Thoracic aorta (tissue), 2 donors: ENCODE measurements at places on chromosomes 6 and 20.

DNA sequence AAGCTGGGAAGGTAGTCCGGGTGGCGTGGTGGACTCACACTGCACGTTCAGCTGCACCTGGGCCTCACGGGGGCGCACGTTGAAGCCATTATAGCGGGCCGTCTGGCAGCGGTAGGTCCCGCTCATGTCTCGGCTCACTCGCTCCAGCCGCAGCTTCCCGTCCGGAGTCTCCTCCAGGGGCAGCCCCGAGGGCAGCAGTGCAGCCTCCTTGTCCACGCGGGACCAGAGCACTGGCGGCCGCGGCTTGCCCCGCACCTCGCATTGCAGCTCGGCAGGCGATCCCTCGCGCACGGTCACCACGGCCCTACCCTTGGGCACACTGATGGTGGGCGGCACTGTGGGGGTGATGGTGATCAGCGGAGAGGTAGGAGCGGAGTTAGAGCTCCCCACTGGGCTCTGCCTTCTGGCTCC, 47.6 kb downstream of the MDGA1 start:
- DNase-seq = no peak
- no peaks in the 10 kb centered on the region for H3K36me3 ChIP-seq
- H3K4me3 ChIP-seq = no peak overlapping the region
- H3K27me3 ChIP-seq = no peaks in the 10 kb centered on the region
- H3K4me1 ChIP-seq = peaks cover 7% of the 10 kb centered on the region
- H3K27ac ChIP-seq = no peak overlapping the region

DNA sequence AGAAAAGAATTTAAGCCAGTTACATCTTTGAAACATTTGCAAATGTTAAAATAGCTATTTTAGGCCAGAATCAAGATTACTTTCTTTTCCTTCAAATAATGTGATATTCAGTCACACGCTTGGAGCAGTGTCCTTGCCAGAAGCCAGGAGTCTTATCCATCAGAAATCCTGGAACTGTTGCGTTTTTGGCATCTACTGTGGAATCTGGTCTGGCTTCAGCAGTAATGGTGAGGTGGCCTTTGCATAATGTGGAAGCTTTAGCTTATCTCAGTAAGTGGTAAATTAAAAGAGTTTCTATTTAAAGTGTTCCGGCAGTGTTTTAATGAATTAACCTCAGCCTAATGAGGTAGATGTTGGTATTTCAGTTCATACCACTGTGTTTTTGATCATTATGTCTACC, 97.6 kb downstream of the FIG4 start:
- H3K4me1 ChIP-seq = peaks cover 4% of the 10 kb centered on the region
- no peak overlapping the region for H3K27ac ChIP-seq
- no peaks in the 10 kb centered on the region for H3K27me3 ChIP-seq
- H3K4me3 ChIP-seq = no peak overlapping the region
- no peak for DNase-seq
- peaks cover 10% of the 10 kb centered on the region for H3K36me3 ChIP-seq

DNA sequence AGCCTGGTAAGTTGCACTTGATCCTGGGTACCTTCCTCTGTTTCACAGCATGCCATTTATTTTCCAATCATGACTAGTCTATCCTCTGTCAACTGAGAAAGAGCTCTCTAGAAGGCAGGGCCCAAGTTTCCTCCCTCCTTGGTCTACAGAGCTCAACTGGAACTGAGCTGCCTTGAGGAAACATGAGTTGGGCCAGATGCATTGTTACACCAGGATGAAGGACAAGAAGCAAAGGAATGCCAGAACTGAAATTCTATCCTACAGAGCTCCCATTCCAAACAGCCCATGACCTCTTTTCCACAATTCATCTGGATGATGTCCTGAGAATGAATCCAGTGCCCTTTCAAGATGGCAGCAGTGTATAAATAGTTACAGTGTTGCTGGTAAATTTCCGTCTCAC, 66.7 kb upstream of the E2F3 start:
- H3K4me1 ChIP-seq = no peaks in the 10 kb centered on the region
- no peak overlapping the region for H3K4me3 ChIP-seq
- no peaks in the 10 kb centered on the region for H3K27me3 ChIP-seq
- no peak overlapping the region for H3K27ac ChIP-seq
- DNase-seq = no peak

DNA sequence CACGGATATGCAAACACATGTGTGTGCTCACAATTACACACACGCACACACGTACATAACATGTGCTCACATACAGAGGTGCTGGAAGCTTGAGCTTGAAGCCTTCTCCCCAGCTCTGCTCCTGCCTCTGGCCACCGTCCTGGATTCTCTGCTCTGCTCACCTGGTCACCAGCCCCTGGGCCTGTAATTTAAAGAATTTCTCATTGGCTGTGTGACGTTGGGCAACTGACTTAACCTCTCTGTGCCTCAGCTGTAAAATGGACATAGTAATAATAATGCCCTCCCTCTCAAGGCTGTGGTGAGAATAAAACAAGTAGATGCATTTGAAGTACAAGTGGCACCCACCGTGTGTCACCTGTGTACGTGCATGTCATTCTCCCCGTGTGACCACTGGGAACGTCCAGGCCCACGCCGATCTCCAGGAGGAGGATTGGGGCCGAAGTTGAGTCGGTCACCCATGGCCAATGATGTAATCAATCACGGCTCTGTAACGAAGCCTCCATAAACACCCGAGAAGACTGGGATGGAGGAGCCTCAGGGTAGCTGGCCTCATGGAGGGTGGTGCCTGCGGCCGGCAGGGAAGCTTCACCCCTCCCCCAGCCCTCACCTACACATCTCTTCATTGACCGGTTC, 160.9 kb upstream of the AFDN start:
- H3K4me3 ChIP-seq = no peak overlapping the region
- no peaks in the 10 kb centered on the region for H3K36me3 ChIP-seq
- no peak overlapping the region for H3K27ac ChIP-seq

- H3K4me3 ChIP-seq = no peak overlapping the region
- H3K36me3 ChIP-seq = no peaks in the 10 kb centered on the region
- H3K27ac ChIP-seq = no peak overlapping the region
- H3K4me1 ChIP-seq = no peaks in the 10 kb centered on the region
- no peaks in the 10 kb centered on the region for H3K27me3 ChIP-seq
Measured at GRCh38 chr6:82567621-82568020, 204.0 kb downstream of the TPBG start.

- no peak overlapping the region for H3K27ac ChIP-seq
- H3K4me1 ChIP-seq = peaks cover 11% of the 10 kb centered on the region
- DNase-seq = no peak
- H3K36me3 ChIP-seq = no peaks in the 10 kb centered on the region
- no peaks in the 10 kb centered on the region for H3K27me3 ChIP-seq
- no peak overlapping the region for H3K4me3 ChIP-seq
Measured at GRCh38 chr6:46356543-46356942, 134.7 kb downstream of the RCAN2 start.

DNA sequence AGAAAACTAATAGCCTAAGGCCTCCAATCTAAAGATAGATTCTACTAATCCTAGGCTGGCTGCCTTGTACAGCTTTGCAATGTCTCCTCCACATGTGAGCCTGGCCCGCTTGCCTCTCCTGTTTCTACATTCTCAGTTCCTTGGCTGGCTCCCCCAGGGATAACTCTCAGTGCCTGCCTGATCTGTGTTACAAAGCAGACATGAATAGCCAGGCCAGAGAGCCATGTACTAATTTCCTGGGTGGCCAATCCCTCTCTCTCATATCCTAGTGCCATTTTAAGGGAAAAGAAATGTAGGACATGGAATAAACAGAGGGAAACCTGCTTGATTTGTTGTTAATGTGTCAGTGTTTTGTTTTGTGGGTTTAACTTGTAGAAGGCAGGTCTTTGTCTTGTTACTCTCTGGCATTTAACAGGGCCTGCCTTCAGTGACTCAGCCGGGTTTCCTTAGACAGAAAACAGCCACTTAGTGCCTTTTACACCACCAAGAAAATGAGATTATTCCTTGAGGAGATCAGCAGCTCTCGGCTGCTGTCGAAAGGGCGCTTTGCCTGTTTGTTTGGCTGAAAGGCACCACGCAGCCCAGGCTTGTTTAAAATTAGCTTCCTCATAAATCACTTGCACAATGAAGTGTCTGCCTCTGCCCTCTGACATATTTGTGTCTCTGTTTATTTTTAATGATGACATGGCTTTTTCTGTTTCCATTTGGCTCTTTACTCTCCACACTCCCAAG, 702.7 kb downstream of the MAFB start:
- H3K4me1 ChIP-seq = peaks cover 20% of the 10 kb centered on the region
- H3K36me3 ChIP-seq = no peaks in the 10 kb centered on the region
- no peak for DNase-seq
- peak overlapping the region; percentile 22 for H3K4me3 ChIP-seq
- H3K27me3 ChIP-seq = no peaks in the 10 kb centered on the region

DNA sequence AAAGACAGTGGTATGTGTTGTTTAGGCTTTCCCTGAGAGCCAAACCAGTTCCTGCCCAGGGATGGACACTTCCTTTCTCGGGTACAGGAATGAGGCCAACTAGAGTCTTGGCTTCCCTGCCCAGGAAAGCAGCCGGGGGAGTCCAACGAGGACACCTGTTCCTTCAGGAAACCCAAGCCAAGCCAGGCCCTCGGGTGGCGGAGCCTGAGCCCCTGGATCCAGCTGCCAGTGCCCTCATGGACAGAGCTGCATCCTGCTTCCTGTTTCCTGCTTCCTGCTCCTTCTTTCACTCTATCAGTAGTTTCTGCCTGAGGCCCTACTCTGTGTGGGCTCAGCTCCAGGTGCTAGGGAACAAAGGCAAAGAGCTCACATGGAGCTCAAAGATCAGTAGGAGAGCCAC, 7.9 kb upstream of the SIRPA start:
- no peak overlapping the region for H3K27ac ChIP-seq
- H3K36me3 ChIP-seq = no peaks in the 10 kb centered on the region
- DNase-seq = no peak
- no peak overlapping the region for H3K4me3 ChIP-seq
- peaks cover 28% of the 10 kb centered on the region for H3K4me1 ChIP-seq

GRCh38 chr6:138736640-138737039, 36.9 kb upstream of the CCDC28A start:
- H3K4me1 ChIP-seq = no peaks in the 10 kb centered on the region
- no peaks in the 10 kb centered on the region for H3K27me3 ChIP-seq
- no peaks in the 10 kb centered on the region for H3K36me3 ChIP-seq

GRCh38 chr6:90978046-90978445, 391.2 kb upstream of the MAP3K7 start:
- H3K4me3 ChIP-seq = no peak overlapping the region
- H3K27ac ChIP-seq = no peak overlapping the region
- no peaks in the 10 kb centered on the region for H3K36me3 ChIP-seq
- H3K27me3 ChIP-seq = no peaks in the 10 kb centered on the region
- DNase-seq = no peak

GRCh38 chr20:47129306-47129705, 227.2 kb downstream of the ZMYND8 start:
- peaks cover 30% of the 10 kb centered on the region for H3K4me1 ChIP-seq
- H3K27me3 ChIP-seq = no peaks in the 10 kb centered on the region
- no peak overlapping the region for H3K27ac ChIP-seq
- H3K36me3 ChIP-seq = no peaks in the 10 kb centered on the region
- no peak for DNase-seq
- no peak overlapping the region for H3K4me3 ChIP-seq

DNA sequence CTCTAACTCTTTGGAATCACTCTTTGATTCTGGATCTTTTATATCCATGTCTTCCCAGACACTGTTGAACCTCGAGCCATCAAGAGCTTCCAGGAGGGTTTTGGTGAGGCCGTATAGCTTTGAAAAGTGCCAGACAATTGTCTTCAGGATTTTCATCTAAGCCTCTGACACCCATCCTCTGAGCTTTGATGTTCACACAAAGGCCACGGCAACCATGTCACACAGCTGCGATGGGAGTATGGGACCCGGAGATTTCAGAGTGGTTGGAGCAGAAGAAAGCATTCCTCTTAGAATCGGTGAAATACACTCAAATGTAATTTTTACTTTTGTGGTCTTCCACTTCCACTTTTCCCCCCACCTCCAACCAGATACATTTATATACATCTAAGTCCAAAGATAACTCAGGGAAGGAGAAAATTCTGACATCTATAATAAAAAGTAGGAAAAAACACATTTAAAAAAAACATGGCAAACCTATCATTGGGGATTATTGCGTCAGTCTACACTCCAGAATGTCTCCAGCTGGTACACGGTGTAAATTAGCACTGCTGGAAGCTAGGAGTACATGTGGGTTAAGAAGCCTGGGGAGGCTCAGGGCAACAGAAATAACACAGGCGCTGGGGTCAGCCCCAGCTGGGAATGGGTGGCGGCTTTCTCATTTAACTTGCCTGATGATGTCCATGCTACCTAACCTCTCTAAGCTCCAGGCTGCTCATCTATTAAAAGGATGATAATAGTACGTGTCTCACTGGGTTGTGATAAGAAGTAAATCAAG, 92.7 kb downstream of the LY86 start:
- no peaks in the 10 kb centered on the region for H3K36me3 ChIP-seq
- no peak overlapping the region for H3K4me3 ChIP-seq
- no peaks in the 10 kb centered on the region for H3K27me3 ChIP-seq
- H3K4me1 ChIP-seq = peaks cover 2% of the 10 kb centered on the region
- no peak for DNase-seq

DNA sequence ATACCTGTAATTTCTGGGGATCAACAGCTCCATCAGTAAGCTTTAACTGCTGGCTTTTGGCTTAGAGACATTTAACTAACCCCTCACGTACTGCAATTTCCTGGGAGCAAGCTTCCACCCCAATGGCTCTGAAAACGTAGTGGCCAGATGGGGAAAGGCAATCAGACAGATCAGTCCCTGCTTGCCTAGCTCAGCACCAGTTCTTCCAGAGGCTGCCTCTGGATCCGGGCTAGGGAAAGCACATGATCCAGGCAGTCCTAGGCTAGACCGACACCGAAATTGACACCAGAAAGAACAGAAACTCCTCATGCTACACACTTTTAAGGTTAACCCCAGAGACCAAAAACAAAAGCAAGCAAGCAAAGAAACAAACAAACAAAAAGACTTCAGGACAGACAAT, 13.3 kb downstream of the PREP start:
- no peaks in the 10 kb centered on the region for H3K36me3 ChIP-seq
- H3K4me3 ChIP-seq = no peak overlapping the region
- no peaks in the 10 kb centered on the region for H3K4me1 ChIP-seq
- DNase-seq = no peak

DNA sequence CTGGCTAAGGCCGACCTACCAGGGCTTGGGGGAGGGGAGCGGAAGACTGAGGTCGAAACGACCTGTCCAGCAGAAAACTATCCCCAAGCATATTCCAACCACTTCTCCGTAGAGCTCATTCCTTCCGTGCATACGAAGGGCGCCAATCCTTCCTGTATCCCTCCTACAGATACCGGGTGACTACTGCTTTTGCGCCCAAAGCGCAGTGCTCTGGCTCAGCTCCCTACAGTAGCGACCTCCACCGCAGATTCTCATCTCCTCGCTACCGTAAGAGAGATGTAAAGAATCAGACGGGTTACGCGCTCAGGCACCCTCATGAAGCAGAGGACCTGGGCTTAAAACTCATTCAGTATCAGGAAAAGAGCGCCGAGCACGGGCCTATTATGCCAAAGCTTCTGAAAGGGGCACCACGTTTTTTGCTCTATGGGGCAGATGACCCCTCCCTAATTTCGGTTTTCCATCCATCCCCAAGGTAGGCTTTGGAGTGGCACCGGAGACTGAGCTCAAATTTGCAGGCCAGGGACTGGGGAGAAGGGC, 563 bp upstream of the NNAT start:
- H3K36me3 ChIP-seq = peaks cover 5% of the 10 kb centered on the region
- no peak overlapping the region for H3K4me3 ChIP-seq
- peaks cover 21% of the 10 kb centered on the region for H3K4me1 ChIP-seq
- H3K27ac ChIP-seq = no peak overlapping the region
